ENCODE measurements at places on chromosomes 12 and 14. TPM values are rescaled to one million over a fixed set of nuclear protein-coding genes. Genes with fewer than 3 reads are reported as not detected.
A peak's percentile ranks its signal among the peaks of the same experiment; 100 is the strongest.

DNA sequence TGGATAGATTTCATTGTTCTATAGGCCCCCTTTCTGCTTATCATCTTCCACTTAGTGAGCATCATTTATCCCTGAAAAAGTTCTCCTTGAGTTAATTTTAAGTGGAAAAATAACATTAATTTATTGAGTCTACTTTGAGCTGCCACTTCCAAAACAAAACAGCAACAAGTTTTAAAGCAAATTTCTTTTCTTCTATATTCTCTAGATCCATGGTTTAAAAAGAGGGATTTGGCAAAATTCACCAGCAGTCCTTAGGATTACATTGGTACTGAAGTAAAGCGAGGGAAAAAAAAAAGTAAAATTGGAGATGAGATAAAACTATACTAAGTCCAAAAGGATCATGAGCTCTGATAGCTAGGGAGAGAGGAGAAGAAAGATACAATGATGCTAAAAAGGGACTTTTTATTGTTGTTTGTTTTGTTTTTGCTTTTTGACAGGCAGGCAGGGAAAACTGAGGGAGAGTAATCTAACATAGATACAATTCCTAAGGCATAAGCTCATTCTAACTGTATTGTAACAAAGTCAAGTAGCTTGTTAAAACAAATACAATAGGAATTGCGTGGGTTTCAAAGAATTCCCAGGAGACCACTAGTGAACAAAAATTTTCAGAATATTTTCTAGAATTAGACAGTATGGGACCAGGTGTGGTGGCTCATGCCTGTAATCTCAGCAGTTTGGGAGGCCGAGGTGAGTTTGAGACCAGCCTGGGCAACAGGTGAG lies 19.2 kb upstream of the PLEKHA5 start:
- H3K4me1 ChIP-seq: no peaks in the 10 kb centered on the region
- no peak overlapping the region for H3K27ac ChIP-seq
- DNase-seq: no peak
- no peaks in the 10 kb centered on the region for H3K36me3 ChIP-seq

DNA sequence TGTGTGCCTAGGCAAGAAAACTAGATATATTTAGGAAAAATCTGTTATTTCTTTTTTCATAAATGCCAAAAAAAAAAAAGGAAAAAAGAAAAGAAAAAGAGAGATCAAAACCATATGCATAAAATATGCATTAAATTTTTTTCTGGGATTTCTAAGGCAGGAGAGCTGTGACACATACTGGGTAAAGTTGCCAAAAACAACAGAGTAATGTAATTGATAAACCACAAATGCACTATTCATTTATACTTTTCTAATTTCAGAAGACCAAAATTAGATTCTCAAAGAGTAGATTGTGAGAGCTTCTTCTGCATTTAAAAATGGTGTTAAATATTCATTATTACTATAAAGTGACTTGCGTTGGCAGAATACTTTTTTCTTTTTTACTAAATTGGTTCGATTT lies 673.8 kb upstream of the MGAT4C start:
- no peak for DNase-seq
- no peak overlapping the region for H3K4me3 ChIP-seq
- H3K4me1 ChIP-seq: no peaks in the 10 kb centered on the region
- no peaks in the 10 kb centered on the region for H3K36me3 ChIP-seq

PTCSC3 gene
- total RNA-seq: not detected

- DNase-seq: no peak
- H3K4me3 ChIP-seq: no peak overlapping the region
- no peak overlapping the region for H3K27ac ChIP-seq
- no peaks in the 10 kb centered on the region for H3K4me1 ChIP-seq
These were observed 113.8 kb downstream of the KCNK10 start for GRCh38 chr14:88209273-88209672.

DNA sequence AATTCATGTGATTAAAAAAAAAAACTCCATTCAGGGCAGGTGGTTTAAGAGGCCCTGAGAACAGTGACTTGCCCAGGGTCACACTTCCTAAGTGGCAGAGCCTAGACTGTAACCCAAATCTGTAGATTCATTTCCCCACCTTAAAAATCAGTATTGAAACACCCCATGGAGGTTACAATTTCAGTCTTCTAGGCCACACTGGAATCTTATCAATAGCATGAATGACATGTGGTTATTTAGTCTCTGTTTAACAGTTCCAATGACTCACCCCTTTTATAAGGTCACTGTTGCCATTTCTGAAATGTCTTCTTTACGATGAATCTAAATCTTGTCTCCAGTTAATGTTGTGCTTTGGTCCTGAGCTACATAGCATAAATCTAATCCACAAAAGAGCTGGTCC lies 262.3 kb upstream of the GRIP1 start:
- H3K36me3 ChIP-seq: no peaks in the 10 kb centered on the region
- no peaks in the 10 kb centered on the region for H3K27me3 ChIP-seq
- H3K27ac ChIP-seq: no peak overlapping the region

DNA sequence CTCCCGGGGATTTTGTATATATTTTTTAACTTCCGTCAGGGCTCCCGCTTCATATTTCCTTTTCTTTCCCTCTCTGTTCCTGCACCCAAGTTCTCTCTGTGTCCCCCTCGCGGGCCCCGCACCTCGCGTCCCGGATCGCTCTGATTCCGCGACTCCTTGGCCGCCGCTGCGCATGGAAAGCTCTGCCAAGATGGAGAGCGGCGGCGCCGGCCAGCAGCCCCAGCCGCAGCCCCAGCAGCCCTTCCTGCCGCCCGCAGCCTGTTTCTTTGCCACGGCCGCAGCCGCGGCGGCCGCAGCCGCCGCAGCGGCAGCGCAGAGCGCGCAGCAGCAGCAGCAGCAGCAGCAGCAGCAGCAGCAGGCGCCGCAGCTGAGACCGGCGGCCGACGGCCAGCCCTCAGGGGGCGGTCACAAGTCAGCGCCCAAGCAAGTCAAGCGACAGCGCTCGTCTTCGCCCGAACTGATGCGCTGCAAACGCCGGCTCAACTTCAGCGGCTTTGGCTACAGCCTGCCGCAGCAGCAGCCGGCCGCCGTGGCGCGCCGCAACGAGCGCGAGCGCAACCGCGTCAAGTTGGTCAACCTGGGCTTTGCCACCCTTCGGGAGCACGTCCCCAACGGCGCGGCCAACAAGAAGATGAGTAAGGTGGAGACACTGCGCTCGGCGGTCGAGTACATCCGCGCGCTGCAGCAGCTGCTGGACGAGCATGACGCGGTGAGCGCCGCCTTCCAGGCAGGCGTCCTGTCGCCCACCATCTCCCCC lies 777 bp downstream of the ASCL1 start:
- peaks cover 94% of the 10 kb centered on the region for H3K27me3 ChIP-seq
- H3K36me3 ChIP-seq: no peaks in the 10 kb centered on the region
- DNase-seq: no peak

RFLNA gene
- total RNA-seq: 11.4 TPM

- no peak overlapping the region for H3K4me3 ChIP-seq
- H3K27me3 ChIP-seq: no peaks in the 10 kb centered on the region
- no peak for DNase-seq
- H3K36me3 ChIP-seq: no peaks in the 10 kb centered on the region
These were observed 20.1 kb upstream of the PRICKLE1 start for GRCh38 chr12:42609605-42610004.

- no peaks in the 10 kb centered on the region for H3K36me3 ChIP-seq
- DNase-seq: no peak
- peak overlapping the region; percentile 96 for H3K27ac ChIP-seq
- peaks cover 14% of the 10 kb centered on the region for H3K4me1 ChIP-seq
These were observed 765 bp downstream of the SCYL2 start for GRCh38 chr12:100267603-100268281.

- peak overlapping the region; percentile 76 for H3K27ac ChIP-seq
- no peaks in the 10 kb centered on the region for H3K27me3 ChIP-seq
- H3K36me3 ChIP-seq: no peaks in the 10 kb centered on the region
- H3K4me3 ChIP-seq: no peak overlapping the region
These were observed 408.0 kb downstream of the ZFP36L1 start for GRCh38 chr14:68384881-68385280.

GRCh38 chr14:73726025-73726961 lies 12.1 kb upstream of the PNMA1 start:
- peaks cover 6% of the 10 kb centered on the region for H3K4me1 ChIP-seq
- no peak for DNase-seq
- no peaks in the 10 kb centered on the region for H3K27me3 ChIP-seq
- no peak overlapping the region for H3K4me3 ChIP-seq

Measured in breast epithelium (tissue), 4 donors.